ENCODE measurements at places on chromosomes 2 and 18.
A peak's percentile ranks its signal among the peaks of the same experiment; 100 is the strongest.

DNA sequence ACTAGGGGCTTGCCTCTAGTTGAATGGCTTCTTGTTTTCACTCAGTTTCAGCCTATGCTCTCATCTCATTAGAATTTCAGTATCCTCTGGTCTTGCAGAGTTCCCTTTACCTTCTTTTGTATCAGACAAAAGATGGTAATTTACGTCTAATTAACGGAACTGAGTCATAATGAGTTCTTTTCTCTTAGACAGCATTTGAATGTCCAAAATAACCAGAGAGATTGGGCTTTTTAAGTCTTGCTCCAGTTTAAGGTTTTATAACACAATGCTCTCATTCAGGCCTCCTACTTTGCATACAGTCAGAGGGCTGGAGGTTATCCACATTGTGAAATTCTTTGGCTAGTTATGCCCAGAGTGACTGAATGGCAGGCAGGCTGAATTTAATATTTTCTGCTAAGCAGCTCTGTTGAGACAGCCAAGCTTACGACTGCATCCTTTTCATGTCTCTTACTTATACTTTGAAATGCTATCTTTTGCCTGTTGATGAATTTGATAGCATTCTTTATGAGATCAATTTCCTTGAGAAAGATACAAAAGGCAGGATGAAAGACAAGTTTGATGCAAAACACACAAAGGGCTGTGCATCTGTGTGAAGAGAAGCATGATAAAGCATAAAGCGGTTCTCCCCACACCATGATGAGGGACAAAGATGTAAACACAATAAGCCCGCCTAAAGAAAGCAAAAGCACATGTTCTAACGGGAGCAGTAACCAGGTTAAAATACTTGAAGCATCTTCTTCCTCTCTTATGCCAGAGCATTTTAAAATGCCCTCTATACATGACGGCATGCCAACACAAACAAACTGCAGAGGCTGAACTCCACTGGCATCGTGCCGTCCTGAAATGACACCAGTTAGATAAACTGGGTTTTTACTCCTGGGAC, 90.0 kb downstream of the CDH2 start:
- DNase-seq: peak; percentile 38

DNA sequence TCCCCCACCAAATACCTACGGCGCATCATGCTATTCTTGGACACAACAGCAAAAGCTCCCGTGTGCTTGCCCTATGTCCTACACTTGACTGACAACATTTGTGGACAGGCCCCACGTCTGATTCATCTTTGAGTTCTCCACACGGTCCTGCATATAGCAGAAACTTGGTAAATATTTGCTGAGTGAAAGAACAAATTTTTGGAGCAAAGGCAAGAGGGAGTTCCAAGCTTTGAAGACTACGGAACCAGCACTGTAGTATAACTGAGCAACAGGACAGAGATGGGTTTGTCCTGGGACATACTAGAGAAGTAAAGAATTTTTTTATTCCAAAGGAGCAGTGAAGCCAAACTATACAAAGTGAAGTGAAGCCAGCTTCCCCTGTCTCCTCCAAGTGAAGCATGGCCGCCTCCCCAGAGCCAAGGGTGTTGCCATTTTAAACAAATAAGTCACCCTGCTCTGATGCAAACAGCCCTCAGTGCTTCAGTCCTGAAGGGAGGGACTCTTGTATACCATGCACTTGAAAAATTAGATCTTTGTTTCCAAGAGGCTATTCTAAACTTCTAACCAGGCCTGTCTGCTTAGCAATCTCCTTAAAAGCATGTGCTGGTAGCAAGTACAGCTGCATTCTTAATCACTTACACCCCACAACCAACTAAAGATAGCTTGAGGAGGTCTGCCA, 35.9 kb downstream of the SPRED2 start:
- DNase-seq: no peak

GRCh38 chr18:2715990-2716389, 60.5 kb downstream of the SMCHD1 start:
- DNase-seq: no peak

GRCh38 chr2:99692785-99693184, 203.0 kb upstream of the REV1 start:
- peak; percentile 36 for DNase-seq

- peak; percentile 37 for DNase-seq
Observed at GRCh38 chr2:216696751-216697560, 1.6 kb upstream of the IGFBP5 start.

GRCh38 chr18:3193331-3193730, 26.4 kb downstream of the MYOM1 start:
- no peak for DNase-seq

GRCh38 chr2:236525411-236525997, 44.1 kb upstream of the ACKR3 start:
- no peak for DNase-seq

GRCh38 chr2:174678395-174678794, 80.8 kb upstream of the WIPF1 start:
- DNase-seq: no peak

DNA sequence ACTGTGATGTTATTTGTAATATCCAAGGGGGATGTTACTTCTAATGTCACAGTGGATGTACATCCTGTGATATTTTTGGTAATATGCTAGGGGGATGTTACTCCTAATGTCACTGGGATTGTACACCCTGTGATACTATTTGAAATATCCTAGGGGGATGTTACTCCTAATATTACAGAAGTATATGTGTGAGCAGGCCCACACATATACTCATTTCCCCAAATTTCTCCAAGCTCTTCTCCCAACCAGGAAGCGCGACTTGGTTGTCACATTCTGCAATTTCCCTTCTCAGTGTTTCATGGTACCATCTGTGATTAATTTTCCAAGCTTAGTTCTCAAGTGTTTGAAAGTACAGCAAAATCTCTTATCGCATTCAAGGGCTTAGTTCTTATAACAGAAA, 29.5 kb upstream of the CHN1 start:
- DNase-seq: no peak

DNA sequence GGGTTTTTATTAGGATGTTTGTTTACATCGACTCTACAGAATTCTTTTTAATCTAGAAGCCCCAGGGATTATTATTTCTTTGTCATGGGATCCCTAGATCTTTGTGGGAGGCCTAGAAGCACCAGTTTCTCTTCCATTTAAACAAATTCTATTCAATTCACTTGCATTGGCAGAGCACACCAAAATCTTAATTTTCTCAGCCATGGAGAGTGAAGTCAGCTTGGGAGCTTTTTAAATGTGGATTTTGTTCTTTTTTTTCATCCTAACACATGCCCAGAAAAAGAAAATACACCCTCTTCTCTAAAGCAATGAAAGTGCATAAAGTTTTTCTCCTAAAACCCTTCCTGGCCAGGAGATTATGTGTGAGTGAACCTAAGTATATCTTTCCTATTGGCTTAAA, 38.5 kb downstream of the CDCA7 start:
- DNase-seq: no peak
